NCI-H524 (cell line): ENCODE measurements at places on chromosomes 5 and 9.
A peak's percentile ranks its signal among the peaks of the same experiment; 100 is the strongest.

GRCh38 chr9:87034841-87035240, 87.5 kb upstream of the GAS1 start:
- no peak for DNase-seq

GRCh38 chr5:122291000-122291901, 20.8 kb upstream of the SNCAIP start:
- DNase-seq, result no peak

GRCh38 chr5:54515634-54516033, 1.9 kb upstream of the SNX18 start:
- no peak for DNase-seq

GRCh38 chr5:95403996-95404395, 12.8 kb downstream of the FAM81B start:
- DNase-seq, result no peak

DNA sequence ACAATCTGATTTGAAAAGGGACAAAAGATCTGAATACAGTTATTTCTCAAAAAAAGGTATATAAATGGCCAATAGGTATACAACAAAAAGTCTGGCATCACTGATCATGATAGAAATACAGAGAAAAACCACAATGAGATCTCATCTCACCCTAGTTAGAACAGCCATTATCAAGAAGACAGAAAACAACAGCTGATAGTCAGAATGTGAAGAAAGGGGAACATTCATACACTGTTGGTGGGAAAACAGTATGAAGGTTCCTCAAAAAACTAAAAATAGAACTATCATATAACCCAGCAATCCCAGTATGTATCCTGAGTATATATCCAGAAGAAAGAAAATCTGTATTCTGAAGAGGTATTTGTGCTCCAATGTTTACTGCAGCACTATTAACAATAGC, 75.7 kb upstream of the OR2K2 start:
- no peak for DNase-seq

- DNase-seq, result no peak
Observed at GRCh38 chr5:117547192-117547591, 972.6 kb upstream of the SEMA6A start.

GRCh38 chr9:87537625-87538024, 40.0 kb downstream of the DAPK1 start:
- peak; percentile 83 for DNase-seq

DNA sequence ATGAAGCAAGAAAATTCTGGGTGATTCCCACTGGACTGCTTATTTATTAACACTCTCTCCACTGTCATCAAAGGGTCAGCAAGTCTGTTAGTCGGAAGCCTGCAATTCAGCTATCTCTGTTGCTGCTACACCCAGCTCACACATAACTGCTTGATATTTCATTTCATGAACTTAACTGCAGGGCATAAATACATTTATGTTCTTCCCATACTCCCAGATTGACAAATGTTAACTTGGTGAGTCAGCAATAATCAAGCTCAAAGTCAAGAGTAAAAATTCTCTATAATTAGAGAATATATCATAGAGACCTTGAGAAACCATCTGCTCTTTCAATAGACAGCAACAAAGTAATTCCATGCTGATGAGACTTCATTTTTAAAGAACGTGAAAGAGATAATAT, 198.8 kb downstream of the ADAMTS12 start:
- DNase-seq, result no peak

DNA sequence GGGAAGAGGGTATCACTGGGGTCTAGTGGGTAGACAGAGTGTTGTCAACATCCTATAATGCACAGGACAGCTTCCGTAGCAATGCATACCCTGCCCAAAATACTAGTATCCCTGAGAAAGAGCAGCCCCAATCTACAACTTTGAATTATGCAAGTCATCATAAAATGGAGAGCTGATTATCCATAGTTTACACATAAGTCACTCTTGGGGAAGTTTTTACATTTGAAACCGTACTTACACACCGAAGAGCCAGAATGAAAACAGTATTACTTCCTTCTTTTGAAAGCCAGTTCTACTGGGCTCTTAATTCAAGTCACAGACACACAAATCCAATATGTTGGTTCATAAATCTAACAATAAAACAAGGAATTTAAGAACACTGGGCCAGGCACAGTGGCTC, 21.6 kb downstream of the RNF145 start:
- DNase-seq, result no peak
